ENCODE measurements at places on chromosomes 4 and X.

DNA sequence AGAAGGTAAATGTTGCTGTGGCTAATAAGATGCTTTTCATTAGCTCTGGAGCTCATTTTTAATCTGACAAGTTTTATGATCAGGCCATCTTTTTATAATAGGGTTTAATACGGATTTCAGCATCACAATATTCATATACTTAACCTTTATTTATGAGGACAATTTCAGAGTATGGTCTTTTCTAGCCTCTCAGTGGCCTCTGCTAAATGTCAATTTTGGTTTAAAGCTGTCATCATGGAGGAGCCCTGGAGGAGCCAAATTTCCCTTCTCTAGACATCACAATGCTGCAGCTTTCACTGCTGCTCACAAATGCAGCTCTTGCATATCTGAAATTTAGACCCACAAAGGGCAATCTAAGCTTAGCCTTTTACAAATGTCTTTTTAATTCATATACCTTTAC is 510.4 kb downstream of the PCDH7 start:
- no peak for DNase-seq

- no peak for DNase-seq
These were observed 1.5 kb downstream of the LRPAP1 start for GRCh38 chr4:3530663-3531254.

DNA sequence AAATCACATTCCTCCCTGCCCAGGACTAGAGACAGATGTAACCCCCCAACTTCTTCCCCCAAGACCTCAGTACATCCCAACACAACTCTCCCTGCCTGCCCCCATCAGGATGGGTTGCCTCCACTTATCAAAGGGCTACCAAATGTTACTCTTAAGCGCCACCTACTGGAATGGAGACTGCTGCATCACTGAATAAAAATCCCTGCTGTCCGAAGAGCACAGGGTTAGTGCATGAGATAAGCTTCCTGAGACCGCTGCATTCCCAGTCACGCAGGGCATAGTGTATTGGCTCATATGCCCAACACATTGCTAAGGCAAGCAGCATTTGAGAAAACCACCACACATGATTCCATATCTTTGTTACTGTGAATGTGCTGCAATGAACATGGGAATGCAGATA is 544.5 kb downstream of the PPP4R3C start:
- DNase-seq = no peak

GRCh38 chrX:130539721-130540321 is 138.0 kb downstream of the RBMX2 start:
- DNase-seq = peak; percentile 44

GRCh38 chr4:69066945-69067344 is 29.3 kb upstream of the UGT2B7 start:
- no peak for DNase-seq

GRCh38 chr4:1205586-1206298 is 33.4 kb upstream of the SPON2 start:
- DNase-seq = peak; percentile 29

GRCh38 chr4:89752932-89753598 is 83.9 kb downstream of the SNCA start:
- DNase-seq = no peak

GRCh38 chrX:41184312-41184711 is 99.1 kb downstream of the USP9X start:
- no peak for DNase-seq

DNA sequence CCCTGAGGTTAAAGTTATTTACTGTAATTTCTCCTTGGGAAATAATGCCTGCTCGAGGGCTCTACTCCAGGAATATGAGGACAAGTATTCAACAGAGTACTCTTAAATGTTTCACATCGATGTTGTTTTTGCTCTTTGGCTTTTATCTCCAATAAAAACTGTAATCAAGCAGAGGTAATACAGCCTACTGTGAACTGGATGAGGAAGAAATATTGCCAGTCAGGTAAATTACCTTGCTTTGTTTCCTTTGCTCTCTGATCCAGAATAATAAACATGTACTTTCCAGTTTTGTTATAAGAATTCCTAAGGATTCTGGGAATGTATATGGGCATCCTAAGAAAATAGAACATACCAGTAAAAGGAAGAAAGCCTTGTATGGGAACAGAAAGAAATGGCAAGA is 60.4 kb downstream of the FNIP2 start:
- DNase-seq = no peak

- no peak for DNase-seq
These were observed 29.2 kb upstream of the NPY2R start for GRCh38 chr4:155179216-155179615.

All from activated T-cell treated with anti-CD3 and anti-CD28 coated beads, Interleukin-2, amount 50 U/mL, for 24 hours (primary cell).